Sciatic nerve (tissue), 2 donors: ENCODE measurements at places on chromosomes 3 and 15. TPM values are rescaled to one million over a fixed set of nuclear protein-coding genes. Genes with fewer than 3 reads are reported as not detected.
A peak's percentile ranks its signal among the peaks of the same experiment; 100 is the strongest.

The KNL1 gene
- 0.89 TPM for total RNA-seq

The NR2E3 gene
- not detected for total RNA-seq

The EXOG gene
- total RNA-seq: 16.7 TPM

The SEMA3B gene
- 390 TPM for total RNA-seq

The TTC23 gene
- total RNA-seq: 26.7 TPM

The LTK gene
- 1.1 TPM for total RNA-seq

The CYP1A1 gene
- 0.18 TPM for total RNA-seq

The TMCO5A gene
- not detected for total RNA-seq

The MAP6D1 gene
- total RNA-seq: 1.1 TPM

The SNURF gene
- total RNA-seq: 30.3 TPM

The SLC35G2 gene
- 8.0 TPM for total RNA-seq

The HIGD2B gene
- not detected for total RNA-seq

GRCh38 chr15:32674681-32675080 lies 33.2 kb downstream of the SCG5 start:
- DNase-seq: no peak

DNA sequence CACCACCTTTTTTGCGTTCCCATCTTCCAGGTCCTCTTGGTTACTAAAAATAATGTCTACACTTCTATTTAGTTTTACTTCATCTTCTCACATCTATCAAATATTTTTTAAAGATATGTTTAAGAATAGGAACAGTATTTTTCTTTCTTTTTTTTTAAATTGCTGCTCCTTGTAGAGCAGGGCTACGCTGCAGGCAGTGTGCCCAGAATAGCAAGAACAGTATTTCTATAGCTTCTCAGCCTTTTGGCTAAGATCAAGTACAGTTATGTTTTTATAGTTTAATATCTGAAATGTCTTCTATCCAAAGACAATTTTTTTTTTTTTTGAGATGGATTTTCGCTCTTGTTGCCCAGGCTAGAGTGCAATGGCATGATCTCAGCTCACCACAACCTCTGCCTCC lies 73.0 kb downstream of the MYO9A start:
- DNase-seq: no peak

DNA sequence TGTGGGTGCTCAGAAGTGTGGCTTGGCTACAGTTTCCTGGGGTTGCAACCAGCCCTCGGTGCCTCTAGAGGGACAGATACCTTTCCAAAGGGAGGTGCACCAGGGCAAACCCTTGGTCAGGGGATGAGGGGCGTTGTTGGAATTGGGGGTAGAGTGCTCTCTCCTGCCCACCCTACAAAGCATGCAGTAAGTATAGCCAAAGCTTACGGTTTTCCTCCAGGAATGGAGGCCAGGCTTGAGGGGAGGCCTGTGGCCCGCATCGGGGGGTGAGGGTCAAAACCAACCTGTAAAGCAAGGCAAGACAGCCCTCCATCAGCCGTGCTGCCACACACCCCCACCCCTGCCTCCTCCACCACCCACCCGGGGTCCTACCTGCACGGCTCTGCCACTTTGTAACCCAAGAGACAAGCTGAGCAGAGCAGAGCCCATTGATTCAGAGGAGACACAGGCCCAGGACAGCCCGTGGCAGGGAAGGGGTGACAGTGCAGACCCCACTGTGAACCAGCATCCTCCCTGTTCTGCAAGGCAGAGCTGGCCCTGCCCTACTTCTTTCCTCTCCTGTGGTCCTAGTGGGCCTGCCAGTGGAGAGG lies 41.5 kb downstream of the TLE3 start:
- DNase-seq: peak; percentile 43

DNA sequence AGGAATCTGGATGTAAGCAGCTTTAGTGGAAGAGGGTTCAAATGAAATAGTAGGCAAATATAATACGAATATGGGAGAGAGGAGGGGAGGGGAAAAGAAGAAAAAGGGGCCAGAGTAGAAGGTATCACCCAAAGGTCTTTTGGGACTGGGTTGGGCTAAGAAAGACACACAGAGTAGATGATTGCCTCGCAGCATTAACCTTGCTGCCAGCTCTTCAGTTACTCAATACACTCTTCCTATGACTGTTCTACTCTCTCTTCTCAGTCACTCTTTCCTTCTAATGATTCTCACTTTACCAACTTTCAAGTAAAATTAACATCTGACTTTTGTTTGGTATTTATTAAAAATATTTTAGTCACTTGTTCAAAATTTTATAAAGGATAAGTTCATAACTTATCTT lies 52.8 kb downstream of the CLASP2 start:
- DNase-seq: no peak

DNA sequence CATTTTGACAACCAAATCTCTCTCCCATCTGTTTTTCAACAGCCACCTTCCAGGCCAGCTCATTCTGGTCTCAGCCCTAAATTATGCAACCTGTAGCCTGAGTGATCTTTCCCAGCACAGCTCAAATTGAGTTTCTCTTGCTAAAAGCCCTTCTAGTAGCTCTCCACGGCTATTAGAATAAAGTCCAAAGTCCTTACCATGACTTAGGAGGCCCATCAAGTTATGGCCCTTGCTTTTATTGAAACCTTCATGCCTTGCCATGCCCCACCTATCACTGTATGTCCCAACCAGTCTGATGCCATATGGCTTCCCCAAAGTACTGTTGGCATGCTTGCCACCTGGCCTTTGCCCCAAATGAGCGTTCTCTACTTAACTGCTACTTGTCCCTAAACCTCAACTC lies 303.5 kb upstream of the GADL1 start:
- no peak for DNase-seq

- no peak for DNase-seq
Observed at GRCh38 chr15:95713324-95713723, 617.2 kb upstream of the NR2F2 start.

GRCh38 chr3:56725175-56725574 lies 42.1 kb upstream of the TASOR start:
- no peak for DNase-seq

GRCh38 chr3:136547293-136547692 lies 204.9 kb downstream of the STAG1 start:
- no peak for DNase-seq

- no peak for DNase-seq
Observed at GRCh38 chr3:98262046-98262445, 2.0 kb upstream of the OR5H6 start.

DNA sequence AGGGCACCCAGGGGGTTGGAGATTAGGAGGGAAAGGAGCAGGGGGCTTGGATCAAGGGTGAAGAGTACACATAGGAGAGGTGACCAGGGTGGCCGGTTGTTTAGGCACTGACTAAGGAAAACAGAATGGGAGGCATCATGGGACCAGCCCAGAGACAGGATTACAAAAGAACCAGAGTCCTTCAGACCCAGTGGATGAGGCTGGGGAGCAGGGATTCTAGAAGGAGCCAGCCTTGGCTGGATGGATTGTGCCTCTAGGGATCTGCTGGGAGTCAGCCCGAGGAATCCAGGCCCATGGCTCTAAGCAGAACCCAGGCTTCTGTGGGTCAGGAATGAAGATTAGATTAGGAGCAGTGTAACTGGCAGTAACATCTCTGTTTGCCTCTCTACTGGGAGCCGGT lies 98.6 kb downstream of the ARNT2 start:
- DNase-seq: no peak

- DNase-seq: no peak
Observed at GRCh38 chr3:17143893-17144664, 259.3 kb downstream of the PLCL2 start.

DNA sequence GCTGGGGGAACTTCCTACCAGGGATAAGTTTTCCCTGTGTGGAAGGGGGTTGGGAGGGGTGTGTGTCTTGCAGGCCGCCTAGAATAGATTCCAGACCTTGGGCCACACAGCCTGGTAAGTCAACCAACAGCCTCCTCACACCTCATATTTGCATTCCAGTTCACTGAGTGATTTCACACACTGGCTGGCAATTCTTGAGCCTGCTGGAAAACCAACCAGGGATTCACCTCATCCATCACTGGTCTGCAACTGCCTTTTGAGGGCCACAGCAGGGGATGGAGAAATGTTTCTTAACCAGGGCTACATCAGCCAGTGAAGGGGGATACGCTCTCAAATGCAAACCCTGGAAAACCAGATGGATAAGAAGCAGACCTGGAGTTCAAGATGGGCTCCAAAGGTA lies 2.0 kb downstream of the FSTL1 start:
- DNase-seq: no peak

DNA sequence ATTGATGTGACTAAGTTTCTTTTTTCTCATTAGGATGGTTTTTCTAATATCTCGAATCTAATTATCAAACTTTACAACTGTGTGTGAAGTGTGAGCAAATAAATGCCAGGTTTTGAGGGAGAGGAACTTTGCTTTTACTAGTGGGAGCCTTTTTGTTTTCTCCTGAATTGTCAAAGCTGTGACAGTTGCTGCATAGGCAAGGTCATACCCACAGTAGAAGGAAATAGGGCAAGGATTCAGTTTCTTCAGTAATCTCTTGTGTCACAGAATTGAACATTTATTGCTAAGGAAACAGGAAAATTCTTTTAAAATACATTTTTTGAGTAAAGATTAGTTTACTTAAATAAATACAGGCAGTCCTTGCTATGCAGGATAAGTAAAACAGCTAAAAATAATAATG lies 19.5 kb downstream of the GMPS start:
- no peak for DNase-seq

DNA sequence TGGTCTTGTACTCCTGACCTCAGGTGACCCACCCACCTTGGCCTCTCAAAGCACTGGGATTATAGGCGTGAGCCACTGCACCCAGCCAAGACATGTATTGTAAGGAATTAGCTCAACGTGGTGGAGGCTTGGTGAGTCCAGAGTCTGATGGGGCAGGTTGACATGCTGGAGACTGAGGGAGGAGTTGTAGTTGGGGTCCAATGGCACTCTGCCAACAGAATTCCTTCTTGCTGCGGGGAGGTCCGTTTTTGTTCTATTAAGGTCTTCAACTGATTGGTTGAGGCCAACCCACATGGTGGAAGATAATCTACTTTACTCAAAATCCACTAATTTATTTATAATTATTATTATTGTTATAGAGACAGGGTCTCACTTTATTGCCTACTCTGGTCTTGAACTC lies 30.1 kb downstream of the PLA2G4D start:
- DNase-seq: no peak

- DNase-seq: no peak
Observed at GRCh38 chr3:98003306-98003969, 31.2 kb upstream of the RIOX2 start.

- DNase-seq: no peak
Observed at GRCh38 chr15:59317211-59317610, 55.5 kb downstream of the MYO1E start.

- no peak for DNase-seq
Observed at GRCh38 chr3:42085641-42086376, 5.3 kb upstream of the TRAK1 start.

GRCh38 chr3:42803414-42804105 lies 730 bp downstream of the HIGD1A start:
- DNase-seq: peak; percentile 65

DNA sequence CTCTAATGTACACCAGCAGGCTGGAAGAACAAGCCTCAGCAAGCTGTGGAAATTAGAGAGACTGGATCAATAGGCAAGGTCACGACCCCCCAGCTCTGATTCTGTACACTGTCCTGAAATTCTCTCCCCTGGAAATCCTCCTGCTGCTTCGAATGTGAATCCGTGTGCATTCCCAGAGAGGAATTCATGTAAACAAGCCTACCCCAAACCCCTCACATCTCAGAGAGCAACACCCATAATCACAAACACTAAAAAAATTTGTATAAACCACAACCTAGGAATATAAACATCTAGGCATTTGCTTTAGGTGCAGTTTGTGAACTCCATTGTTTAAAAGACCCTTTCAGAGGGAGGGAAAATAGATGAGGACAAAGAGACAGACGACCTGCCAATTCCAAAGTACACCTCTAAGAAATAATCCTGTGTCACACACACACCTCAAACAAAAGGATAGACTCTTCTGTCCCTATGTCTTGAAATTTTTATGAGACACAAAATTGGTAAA lies 325.2 kb downstream of the WDR72 start:
- no peak for DNase-seq

DNA sequence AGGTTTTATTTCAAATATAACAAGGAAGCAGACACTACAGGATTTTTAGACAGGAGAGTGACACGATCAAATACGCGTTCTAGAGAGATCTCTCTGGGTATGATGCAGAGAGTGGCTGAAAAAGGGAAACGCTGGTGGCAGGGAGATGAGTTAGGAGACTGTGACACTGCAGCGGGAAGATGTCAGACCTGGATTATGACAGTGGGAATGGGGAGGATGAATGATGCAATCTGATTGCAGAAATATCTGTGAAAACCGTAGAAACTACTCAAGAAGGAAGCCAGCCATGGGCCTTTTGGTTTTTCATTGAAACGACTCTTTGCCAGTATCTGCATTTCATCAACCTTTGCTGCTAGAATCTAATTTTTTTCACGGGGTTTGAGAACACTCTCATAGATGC lies 157.9 kb downstream of the FAM43A start:
- no peak for DNase-seq

GRCh38 chr3:52721002-52721729 lies 15.3 kb downstream of the SPCS1 start:
- no peak for DNase-seq

DNA sequence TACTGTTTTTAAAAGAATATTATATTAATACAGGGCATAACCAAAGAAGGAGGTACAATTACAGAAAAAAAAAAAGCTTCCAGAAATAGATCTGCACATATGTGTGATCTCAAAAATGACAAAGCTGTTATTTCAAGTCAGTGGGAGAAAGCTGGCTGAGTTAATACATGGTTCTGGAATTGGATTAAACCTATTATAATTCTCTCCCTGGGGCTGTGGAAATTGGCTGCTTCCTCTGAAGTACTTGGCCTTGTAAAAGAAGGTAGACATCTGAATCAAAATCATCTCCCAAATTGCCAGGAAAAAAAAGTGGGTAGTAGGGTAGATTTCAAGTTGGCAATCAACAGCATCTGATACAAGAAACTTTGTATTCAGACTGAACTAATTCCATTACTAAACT lies 723.9 kb upstream of the ALCAM start:
- DNase-seq: no peak

DNA sequence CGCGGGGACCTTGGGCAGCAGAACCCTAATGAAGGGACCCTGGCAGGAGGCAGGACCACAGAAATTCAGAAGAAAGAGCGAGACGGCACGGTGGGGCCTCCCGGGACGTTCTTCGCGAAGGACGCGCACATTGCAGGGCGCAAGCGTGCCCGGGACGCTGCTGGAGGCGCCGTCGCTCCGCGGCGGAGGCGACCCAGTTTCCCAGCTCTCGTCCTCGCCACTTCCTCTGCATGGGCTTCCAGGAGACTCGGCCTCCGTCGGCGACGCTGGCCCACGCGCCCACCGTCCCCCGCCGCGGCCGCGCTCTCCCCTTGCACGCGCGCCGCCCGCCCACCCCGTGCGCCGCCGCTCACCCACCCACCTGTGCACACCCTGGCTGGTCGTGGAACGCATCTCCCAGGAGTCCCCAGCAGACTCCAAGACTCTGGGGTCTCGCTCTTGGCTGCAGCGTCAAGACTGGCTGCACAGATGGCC lies 31.8 kb upstream of the SMAD3 start:
- no peak for DNase-seq
